ENCODE measurements at places on chromosomes 11 and 22. TPM values are rescaled to one million over a fixed set of nuclear protein-coding genes. Genes with fewer than 3 reads are reported as not detected.

The MS4A14 gene
- total RNA-seq: 9.9 TPM

The PDGFB gene
- total RNA-seq: 12.2 TPM

The H19 gene
- total RNA-seq: 386 TPM

The ZNF215 gene
- total RNA-seq: 1.9 TPM

The PUS3 gene
- total RNA-seq: 7.3 TPM

The KCNQ1OT1 gene
- total RNA-seq: 4.3 TPM

The OR4D5 gene
- not detected for total RNA-seq

The OR9G4 gene
- total RNA-seq: not detected

The PRG3 gene
- not detected for total RNA-seq

The APOA4 gene
- total RNA-seq: not detected

The SLC25A17 gene
- total RNA-seq: 17.8 TPM

Data from omental fat pad (tissue), 4 donors.